ENCODE measurements at places on chromosomes 3 and 15.

- no peak for DNase-seq
Observed at GRCh38 chr3:10383850-10384248, 62.9 kb upstream of the SEC13 start.

DNA sequence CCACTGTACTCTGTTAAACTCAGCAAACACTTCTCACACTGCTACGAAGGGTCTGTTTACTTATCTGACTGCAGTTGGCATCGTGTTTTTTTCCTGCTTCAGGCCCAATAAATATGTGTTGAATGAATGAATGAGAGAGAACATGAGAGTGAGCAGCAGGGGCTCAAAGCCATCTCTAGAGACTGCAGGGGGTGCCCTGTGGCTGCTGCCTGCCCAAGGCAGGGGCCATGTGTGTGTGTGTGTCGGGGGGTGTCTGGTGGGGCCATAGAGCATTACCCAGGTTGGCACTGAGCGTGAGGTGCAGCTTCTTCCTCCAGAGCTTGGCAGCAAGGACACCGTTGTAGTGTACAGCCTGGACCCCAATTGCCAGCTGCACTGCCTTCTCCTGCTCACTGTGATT lies 14.8 kb downstream of the EPB42 start:
- no peak for DNase-seq

DNA sequence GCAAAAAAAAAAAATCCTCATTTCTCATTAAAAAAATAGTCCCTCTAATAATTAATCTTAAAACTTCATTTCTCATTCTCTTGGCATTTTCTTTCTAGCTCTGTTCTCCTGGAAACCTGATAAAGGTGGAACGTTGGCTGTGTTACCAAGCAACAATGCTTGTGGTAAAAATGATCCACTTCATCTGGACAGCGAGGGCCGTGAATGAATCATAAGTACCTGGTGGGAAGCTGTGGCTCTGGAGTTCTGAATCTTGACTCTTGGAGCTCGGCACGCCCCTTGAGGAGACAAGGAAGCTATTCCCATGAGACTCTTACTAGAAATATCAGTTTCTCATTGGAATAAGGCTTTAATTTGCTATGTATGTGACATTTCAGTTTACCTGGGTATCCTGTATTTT lies 32.5 kb downstream of the BCL2L10 start:
- no peak for DNase-seq

- no peak for DNase-seq
Observed at GRCh38 chr15:53713218-53713617, 46.2 kb downstream of the WDR72 start.

- no peak for DNase-seq
Observed at GRCh38 chr3:111714305-111714704, 119.2 kb upstream of the ZBED2 start.

GRCh38 chr15:39629371-39629770 lies 48.5 kb downstream of the THBS1 start:
- no peak for DNase-seq

DNA sequence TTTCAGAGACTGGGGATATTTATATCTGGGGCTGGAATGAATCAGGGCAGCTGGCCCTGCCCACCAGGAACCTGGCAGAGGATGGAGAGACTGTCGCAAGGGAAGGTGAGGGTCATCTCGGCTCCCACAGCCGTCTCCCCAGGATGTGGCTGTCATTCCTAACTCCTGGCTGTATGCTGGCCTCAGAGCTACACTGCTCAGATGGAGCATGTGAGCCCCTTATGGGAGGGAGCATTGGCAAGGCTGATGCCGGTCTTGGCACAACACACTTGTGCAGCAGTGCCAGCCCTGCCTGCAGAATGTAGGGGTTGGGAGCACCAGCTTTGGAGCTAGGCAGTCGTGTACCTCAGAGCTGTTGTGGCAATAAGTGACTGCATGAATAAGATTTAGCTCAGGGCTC lies 5.2 kb downstream of the RCCD1 start:
- no peak for DNase-seq

GRCh38 chr3:73813291-73813690 lies 188.6 kb upstream of the PDZRN3 start:
- DNase-seq = peak; percentile 11

DNA sequence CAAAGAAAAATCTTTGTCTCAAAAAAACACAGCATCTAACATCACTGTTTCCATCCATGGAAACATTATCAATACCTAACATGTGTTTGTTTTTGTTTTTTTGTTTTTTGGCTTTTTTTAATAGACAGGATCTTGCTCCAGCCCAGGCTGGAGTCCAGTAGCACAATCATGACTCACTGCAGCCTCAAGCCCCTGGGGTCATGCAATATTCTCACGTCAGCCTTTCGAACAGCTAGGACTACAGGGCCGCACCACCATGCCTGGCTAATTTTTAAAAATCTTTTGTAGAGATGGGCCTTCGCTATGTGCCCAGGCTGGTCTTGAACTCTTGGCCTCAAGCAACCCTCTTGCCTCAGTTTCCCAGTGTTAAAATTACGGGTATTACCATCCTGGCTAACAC lies 52.8 kb downstream of the RAF1 start:
- no peak for DNase-seq

- DNase-seq = no peak
Observed at GRCh38 chr3:196096382-196096953, 14.6 kb upstream of the TFRC start.

- DNase-seq = no peak
Observed at GRCh38 chr3:102182162-102182561, 252.7 kb upstream of the ZPLD1 start.

Data from NCI-H2081 (cell line).